ENCODE measurements at places on chromosomes 16 and 17.

- DNase-seq, result peak; percentile 49
Measured at GRCh38 chr17:78412403-78412802, 34.0 kb downstream of the PGS1 start.

- peak; percentile 58 for DNase-seq
Measured at GRCh38 chr17:55433029-55433628, 11.5 kb upstream of the MMD start.

DNA sequence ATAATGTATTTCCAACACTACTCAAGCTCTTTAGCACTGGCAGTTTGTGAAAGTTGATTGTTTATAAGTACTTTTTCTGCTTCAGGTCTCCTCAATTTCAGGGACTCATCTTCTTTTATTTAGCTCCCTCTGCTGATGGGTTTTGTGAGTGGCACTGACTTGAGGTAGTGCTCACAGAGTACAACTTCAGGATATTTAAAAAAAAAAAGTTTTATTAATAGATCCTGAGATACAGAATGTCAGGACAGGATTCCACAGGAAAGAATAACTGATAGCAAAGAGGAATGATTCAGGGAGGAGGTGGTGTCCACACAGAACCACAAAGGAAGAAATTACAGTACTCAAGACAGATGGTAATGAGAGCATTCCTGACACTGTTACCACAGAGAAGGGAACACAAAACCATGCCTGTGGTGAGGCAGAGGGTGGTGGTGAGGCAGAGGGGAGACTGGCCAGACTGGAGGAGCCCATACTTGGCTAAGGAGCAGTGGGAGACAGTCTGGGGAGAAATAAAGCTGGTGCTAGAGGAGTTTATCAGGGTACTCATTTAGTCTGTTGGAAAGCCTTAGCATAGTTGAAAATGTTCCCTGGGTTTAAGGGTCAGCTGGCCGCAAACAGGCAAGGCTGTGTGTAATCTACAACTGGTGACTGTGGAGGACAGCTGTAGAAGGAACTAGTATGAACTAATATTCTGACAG lies 63.7 kb downstream of the SPAG9 start:
- peak; percentile 72 for DNase-seq

DNA sequence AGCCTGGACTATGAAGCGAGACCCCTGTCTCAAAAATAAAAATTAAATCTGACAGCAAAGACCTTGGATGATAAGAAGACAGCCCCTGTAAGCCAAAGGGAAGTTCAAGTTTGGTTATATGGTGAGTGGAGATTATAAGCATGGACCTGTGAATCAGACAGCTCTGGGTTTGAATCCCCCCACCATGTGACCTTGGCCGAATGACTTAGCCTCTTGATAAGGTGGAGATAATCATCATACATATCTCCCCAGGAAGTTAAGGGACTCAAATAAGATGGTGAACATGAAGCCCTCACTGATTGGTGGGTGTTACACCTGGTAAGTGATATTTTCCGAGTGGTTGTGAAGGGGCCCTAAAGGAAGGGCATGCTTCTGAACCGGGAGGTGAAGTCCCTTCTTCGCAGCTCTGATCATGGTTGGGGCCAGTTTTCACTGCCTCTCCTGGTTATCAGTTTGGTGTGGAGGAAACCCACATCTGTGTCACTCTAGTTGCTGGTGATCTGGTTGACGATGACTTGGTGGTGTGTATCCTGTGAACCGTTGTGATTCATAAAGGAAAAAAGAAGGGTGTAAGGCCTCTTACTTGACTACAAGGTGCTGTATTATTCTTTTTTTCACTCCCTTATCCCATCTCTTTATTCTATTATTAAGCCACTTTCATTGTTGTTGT lies 61.7 kb upstream of the CLEC18A start:
- DNase-seq, result no peak

DNA sequence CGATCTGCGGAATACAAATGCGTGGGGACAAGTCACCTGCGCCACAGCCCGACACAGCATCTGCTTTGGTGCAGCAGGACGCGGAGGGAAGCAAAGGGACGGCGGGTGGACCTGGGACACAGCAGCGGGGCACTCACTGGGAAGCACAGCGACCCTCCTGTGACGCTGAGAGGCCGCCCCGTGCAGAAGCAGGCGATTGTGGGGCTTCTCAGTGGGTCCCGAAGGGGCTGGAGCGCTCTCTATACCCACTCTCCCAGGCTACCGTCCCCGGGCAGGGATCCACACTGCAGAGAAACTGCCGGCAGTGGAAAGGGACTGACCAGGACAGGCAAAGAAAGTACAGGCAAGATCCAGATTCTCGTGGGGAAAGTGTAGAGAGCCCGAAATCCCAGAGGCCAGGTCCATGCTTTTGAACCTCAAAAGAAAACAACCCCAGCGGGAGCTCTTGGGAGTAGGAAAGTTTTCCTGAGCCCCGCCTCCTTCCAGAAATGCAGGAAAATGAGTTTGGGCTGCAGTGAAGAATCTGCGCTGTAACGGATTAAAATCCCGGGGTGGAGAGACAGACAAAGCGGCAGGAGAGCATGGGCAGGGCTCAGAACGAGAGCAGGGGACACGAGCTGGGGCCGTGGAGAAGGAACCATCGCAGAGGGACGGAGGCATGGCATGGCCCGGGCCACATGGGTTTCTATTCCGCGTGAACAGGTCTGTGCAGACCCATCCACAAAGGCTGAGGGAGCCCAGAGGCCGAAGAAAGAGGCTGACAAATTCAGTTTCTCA lies 12.7 kb downstream of the COX4I1 start:
- DNase-seq, result no peak

- DNase-seq, result no peak
Measured at GRCh38 chr17:41594363-41594915, 7.7 kb upstream of the KRT14 start.

GRCh38 chr17:3885271-3885670 lies 7.6 kb downstream of the CAMKK1 start:
- no peak for DNase-seq

DNA sequence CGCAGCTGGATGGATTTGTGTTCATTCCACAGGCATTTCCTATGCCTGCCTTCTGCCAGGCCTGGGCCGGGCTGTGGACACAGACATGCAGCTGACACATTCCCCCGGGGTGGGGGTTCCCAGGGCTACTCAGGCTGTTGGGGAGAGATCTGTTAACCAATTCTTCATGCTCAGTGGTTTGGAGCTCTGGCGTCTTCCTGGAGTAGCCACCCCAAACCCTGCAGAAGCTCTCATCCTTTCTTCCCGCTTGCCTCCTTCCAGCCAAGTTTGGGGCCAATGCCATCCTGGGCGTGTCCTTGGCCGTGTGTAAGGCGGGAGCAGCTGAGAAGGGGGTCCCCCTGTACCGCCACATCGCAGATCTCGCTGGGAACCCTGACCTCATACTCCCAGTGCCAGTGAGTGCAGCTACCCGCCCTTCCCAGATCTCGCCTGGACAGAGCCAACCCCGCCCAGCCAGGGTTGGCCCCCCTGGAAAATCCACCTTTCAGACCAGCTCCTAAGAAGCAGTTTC lies 2.6 kb downstream of the ENO3 start:
- DNase-seq, result peak; percentile 81

DNA sequence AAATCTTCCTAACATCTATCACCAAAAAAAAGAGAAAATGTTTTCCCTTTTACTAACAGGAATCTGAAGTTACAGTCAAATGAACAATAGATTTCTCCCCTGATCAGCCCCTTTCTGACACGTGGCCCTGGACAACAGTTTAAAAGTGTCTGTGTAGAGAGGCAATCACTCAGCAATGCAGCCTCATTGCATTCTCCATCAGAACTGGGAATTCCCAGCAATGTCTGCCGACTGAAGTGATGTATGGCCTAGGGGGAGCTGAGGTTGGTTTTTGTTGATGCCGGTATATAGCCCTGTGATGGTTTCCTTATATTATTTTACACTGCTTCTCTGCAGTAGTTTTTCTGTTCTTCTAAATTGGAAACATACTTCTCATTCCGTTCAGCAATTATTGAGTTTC lies 904.3 kb upstream of the CDH8 start:
- no peak for DNase-seq

DNA sequence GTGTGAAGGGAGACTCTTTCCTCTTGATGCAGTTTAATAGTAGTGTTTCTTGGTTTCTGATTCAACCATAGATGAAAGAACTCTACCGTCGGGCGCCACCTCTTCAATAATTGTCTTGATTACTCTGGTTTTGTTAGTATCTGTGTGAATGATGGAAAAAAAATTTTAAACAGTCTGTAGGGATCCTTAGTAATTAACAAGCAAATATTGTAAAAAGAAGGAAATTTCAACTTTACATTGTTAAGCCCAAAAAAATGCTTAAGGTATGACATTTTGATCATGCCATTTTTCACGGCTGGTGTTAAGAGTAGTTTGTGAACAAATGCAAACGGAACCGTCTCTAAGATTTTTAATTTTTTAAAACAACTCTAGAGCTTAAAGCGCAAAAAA lies 4.1 kb downstream of the KRT10 start:
- no peak for DNase-seq

GRCh38 chr16:70612931-70613330 lies 33.4 kb upstream of the IL34 start:
- DNase-seq, result no peak

DNA sequence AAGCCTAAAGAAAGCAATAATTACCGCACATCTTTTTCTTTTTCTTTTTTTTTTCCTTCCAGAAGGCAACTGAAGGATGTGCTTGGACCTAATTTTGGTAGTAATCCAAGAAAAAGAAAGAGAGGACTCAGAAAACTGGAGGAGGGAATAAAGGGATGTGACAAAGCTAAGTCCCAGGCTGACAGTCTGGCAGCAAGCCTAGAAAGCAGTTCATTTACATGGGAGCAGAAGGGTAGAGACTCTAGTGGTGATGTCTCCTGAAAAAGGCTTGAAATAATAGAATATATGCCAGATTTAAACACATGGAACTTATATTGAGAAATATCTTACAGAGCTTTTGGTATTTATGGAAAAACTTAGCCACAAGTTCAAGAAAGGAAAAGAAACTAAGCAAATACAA lies 101.0 kb upstream of the SHISA6 start:
- no peak for DNase-seq

GRCh38 chr16:66706506-66706880 lies 9.9 kb upstream of the CMTM4 start:
- DNase-seq, result no peak

DNA sequence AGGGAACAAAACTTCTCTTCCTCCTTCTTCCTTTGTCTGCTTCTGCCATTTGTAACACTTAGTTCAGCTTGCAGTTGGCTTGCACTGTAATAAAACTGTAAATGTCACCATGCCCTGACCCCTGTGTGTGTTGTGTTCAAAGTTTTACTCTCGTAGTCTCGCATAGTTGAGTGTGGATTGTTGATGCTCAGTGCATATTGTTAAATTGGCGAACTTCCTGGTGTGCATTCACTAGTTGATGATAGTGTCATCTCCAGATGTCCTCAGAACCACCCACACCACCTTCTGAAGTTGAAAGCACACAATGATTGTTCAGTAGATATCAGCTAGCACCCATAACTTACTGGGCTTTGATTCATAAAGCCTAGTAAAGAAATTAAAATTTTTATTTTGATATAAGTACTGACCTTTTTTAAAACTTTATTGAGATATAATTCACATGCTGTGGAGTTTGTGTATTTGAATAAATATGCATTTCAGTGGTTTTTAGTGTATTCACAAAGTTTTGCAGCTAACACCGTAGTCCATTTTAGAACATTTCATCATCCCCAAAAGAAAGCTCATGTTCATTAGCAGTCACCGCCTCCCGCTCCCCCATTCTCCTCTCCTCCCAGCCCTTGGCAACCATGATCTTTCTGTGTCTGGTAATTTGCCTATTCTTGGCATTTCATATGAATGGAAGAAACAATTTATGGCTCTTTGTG lies 25.0 kb downstream of the USP10 start:
- DNase-seq, result no peak

DNA sequence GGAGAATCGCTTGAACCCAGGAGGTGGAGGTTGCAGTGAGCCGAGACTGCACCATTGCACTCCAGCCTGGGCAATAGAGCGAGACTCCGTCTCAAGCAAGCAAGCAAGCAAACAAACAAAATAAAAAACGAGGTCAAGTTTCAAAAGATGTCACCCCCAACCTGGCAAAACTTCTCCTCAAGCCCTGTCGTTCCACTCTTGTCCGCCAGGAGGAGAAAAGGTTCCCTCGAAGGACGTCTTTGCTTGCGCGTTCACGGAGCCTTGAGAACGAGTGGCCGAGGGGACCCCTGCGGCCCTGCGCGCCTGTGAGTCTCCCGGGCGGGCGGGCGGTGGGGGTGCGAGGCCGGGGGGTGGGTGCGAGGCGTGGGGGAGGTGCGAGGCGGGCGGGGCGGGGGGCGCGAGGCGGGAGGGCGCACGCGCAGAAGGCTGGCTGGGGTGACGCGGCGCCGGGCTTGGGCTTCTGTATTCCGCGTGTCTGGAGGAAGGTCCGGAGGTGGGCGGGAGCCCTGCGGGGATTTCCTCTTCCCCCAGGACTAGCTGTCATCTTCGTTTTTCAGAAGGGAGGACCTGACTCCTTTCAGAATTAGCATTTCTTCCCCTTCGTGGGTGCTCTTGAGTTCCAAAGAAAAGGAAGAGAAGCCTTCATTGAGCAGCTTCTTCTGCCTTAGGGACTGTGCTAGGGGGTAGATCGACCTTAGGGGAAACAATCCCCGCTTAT lies 3.7 kb downstream of the SLC52A1 start:
- peak; percentile 89 for DNase-seq

DNA sequence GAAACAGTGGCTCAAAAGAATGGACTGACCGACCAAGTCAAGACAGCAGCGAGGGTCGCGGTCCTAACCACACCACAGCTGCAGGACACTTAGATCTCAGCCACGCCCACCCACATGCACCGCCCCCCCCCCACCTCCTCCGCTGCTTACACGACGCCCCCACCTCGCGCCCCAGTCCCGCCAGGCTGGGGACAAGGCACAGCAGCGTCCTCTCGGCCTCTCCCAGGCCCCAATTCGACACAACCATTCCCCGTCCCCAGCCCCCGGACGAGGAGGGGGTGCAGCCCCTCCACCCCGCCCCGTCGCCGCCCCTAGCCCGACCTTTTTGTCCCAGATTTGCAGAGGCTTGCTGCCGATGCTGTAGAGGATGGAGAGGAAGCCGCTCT lies 477 bp downstream of the CFAP20 start:
- DNase-seq, result no peak

GRCh38 chr16:89775223-89775622 lies 41.2 kb downstream of the FANCA start:
- DNase-seq, result no peak

DNA sequence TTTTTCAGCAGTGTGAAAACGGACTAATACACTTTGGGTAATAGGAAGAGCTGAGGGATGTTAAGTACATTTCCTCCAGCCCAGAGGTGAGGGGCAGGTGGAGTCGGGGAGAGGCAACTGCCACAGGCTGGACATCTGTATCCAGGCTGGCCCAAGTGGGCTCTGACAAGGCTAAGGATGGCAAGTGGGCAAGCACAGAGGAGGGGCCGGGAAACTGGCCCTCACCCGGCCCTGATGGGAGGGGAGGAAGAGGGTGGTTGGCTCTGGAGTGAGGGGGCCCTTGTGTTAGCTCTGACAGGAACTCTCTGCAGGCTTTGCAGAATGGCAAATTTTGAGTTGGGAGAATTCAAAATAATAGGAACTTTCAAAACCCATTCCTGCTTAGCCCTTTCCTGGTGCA lies 251.0 kb upstream of the TNRC6C start:
- DNase-seq, result no peak

- DNase-seq, result no peak
Measured at GRCh38 chr17:28513476-28513875, 7.3 kb downstream of the FOXN1 start.
